Foreskin fibroblast (primary cell): ENCODE measurements at places on chromosomes 7 and 10.

DNA sequence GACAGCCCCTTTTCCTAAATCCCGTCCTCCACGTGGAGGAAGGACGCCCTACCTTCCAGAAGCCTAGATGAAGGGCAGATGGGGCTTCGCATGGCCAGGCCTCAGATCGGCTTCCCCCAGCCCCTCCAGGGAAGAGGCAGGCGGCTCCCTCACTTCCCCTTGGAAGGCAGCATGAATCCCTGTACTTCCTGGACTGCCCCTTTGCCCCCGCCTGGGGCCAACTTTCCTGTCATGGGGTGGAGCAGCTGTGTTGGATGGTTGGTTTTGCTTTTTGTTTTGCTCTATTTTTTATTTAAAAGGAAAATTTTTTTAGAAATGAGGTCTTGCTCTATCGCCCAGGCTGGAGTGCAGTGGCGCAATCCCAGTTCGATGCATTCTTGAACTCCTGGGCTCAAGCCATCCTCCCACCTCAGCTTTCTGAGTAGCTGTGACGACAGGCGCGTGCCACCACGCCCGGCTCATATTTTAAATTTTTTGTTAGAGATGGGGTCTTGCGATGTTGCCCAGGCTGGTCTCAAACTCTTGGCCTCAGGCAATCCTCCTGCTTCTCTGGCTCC lies 27.2 kb downstream of the GTF2IRD1 start:
- DNase-seq: peak; percentile 75

DNA sequence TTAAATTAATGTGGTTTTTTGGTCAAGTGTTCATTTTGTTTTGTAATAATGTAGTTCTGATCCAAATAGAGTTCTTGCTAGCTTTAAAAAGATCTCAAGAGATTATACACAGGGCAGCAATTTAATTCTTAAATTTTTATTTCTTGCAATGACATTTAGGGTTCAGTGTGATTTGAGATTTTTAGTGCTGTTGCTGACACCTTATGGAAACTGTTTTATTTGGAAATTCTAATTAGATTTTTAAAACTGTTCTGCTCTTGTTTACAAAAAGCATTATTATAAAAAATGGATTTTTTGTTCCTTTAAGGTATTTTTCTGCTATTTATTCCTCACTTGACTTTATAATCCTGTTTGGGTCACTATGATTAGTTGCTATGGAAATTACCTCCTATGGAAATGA lies 72.1 kb downstream of the RTKN2 start:
- no peak for DNase-seq

DNA sequence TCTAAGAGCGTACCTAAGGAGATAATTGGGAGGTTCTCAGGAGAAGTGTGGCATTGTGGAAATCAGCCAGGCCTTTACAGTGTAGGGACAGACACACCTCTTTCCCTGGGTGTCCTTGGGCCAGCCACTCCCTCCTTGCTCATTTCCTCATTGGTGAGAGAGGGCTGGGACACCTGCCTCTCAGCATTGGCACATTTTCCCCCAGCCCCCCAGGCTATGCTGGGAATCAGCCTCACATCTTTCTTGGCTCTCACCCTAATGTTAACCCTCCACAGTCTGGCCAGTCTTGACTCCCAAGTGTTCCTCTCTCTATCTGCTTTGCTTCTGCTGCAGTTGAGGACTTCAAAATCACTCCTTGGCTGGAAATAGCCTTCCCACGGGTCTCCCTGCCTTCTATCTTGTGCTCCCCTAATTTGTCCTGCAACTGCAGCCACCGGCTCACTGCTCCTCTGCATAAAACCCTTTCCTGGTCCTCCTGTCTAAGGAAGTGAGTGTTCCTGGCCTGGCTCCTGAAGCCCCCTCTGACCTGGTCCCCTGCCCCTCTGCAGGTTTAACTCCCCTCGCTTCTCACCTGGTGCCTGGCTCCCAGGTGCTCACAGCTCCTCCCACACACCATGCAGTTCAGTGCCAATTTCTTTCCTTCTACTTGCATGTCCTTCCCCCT lies 15.8 kb downstream of the TBXAS1 start:
- no peak for DNase-seq

- no peak for DNase-seq
These were observed 64.2 kb downstream of the AKR1C4 start for GRCh38 chr10:5260828-5261227.

DNA sequence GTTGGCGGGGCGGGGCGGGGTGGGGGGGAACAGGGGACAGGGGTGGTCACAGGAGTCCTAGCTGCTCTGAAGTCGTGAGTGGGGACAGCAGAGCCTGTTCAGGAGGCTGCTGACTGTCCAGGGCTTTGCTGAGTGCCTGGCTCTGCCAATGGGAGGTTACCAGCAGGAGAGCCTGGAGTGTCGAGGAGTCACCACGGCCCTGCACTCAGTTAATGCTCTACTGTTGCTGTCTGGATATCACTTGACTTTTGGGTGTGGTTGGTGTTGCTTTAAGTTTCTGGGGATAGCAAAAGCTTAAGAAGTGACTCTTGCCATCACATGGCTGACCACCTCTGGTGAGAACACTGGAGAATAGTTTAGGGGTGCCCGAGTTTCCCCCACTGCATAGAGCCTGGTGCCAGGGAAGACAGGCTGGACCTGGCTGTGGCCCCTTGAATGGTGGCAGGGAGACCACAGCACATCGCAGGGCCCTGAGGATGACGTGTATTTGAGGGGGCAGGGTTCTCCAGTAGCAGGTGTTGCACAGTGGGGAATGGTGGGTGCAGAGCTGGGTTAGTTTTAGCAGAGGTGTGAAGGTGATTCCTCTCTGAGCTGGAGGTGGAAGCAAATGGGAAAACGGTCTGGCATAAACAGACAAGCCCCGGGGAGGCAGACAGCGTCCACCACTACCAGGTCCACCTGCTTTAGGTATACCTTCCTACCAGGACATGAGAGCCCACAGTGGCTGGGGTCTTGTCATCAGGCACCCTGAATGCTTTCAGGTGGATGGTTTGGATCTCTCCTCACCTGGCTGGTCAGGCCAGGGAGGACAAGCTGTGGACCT lies 54.2 kb upstream of the CAMK2B start:
- peak; percentile 64 for DNase-seq

- DNase-seq: no peak
These were observed 50.0 kb downstream of the FIGNL1 start for GRCh38 chr7:50400114-50400513.

DNA sequence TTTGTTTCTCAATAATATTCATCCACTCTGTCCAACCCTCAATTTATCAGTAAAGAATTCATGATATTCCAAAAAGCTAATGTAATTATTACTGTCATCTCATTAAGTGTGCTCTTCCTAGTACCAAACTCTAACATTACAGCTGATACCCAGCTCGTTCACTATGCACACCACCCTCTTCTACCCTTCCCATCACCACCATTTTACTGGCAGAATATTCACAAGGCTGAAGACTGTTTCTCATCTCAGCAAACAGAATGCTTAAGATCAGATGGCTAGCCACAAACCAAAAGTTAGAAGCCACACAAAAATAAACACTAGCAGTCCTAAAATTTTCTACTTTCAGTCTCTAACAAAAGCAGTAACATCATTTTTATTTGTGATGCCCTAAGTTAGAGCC lies 121.5 kb downstream of the SRPK2 start:
- no peak for DNase-seq

- DNase-seq: no peak
These were observed 15.9 kb downstream of the MIOS start for GRCh38 chr7:7582596-7582995.

DNA sequence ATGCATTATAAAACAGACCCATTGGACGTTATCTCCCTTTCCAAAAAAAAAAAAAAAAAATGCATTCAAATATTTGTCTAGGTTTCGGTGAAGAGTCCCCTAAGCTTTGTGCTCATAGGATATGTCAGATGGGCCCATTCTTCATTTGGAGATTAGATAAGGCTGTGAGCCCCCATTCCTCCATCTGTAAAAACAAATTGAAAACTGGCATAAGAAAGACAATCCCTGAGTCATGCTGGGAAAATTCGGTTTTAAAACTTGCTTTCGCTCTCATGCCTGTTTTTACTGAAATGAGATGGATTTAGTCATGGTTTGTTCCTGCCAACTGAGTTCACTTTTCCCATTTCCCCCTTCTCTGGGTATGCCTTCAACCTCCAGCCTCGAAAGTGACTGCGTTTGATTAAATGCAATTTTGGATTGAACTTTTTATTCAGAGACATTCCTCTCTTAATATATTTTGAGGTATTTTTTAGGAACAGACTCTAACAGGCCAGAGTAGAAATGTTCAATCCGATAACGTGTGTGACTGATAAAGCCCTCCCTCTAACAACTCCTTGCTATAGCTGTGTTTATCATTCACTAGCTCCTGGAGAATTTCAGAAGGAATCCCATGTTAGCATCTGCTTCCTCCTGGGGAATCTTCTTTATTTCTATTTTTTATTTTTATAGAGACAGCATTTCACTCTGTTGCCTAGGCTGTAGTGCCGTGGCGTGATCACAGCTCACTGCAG lies 190.9 kb upstream of the LYZL2 start:
- peak; percentile 92 for DNase-seq

DNA sequence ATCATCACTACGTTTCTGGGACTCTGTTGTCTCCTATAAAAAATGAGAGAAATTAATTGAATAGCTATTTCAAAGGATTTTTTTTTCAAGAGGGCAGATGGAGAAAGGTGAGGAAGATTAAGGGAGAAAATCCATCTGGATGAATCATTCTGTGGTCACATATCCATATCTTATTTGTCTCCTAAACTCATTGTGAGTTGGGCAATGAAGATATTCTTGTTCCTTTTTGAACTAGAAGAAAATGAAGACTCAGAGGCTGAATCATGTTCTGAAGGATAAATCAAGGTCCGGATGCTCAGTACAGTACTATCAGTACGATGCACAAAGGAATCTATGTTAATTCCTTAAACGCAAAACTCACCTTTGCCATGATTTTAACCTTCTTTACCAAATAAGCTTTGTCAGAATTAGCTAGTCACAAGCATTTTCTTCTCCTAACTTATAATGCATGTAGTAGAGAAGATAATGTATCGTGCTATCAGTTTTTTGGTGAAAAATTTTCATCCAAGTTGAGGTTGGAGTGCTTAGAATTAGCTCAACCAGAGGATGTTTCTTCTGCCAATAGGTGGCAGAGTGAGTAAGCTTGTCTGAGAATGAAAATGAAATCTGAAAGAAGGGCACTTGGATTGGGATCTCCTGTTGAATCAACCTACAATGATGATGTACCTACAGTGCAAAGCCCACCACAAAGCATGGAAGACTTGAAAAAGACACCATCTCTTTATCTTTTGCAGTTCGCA lies 446.9 kb downstream of the KIF20B start:
- peak; percentile 14 for DNase-seq

- no peak for DNase-seq
These were observed 673.7 kb downstream of the MAGI2 start for GRCh38 chr7:78779788-78780187.

GRCh38 chr10:13660551-13660920 lies 73.8 kb downstream of the PRPF18 start:
- peak; percentile 45 for DNase-seq

DNA sequence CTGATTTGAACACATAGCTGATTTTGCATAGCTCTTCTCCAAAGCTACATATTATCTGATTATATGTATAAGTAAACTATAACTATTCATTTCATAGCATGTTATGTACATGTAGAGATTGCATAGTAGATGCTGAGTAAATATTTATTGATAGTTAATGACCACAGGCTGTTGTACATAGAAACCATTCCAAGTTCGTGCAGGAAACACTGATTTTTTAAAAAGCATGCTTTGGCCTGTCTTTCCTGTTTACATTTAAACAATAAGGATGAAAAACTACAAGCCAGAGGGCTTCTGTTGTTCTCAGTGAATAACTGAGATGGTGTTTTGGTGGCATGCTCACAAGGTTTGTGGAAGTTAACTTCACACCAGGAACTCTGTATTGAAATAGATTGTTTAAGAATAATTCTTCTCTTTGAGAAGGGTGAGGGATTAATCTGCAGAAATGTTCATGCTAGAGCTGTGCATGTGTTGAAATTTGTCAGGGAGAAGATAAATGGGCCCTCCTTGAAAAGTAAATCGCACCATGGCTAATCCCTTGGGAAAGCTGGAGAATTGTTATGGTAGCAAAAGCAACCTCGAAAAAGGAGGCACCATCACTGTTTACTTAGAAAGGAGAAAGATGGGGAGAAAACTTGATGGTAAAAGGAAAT lies 120.2 kb upstream of the SP8 start:
- no peak for DNase-seq

GRCh38 chr7:108839076-108839475 lies 269.4 kb downstream of the DNAJB9 start:
- DNase-seq: peak; percentile 38

GRCh38 chr10:75165684-75166622 lies 44.6 kb upstream of the VDAC2 start:
- DNase-seq: no peak

- no peak for DNase-seq
These were observed 39.4 kb upstream of the TNS3 start for GRCh38 chr7:47621347-47621746.

GRCh38 chr10:129184196-129184595 lies 282.8 kb upstream of the MGMT start:
- no peak for DNase-seq

DNA sequence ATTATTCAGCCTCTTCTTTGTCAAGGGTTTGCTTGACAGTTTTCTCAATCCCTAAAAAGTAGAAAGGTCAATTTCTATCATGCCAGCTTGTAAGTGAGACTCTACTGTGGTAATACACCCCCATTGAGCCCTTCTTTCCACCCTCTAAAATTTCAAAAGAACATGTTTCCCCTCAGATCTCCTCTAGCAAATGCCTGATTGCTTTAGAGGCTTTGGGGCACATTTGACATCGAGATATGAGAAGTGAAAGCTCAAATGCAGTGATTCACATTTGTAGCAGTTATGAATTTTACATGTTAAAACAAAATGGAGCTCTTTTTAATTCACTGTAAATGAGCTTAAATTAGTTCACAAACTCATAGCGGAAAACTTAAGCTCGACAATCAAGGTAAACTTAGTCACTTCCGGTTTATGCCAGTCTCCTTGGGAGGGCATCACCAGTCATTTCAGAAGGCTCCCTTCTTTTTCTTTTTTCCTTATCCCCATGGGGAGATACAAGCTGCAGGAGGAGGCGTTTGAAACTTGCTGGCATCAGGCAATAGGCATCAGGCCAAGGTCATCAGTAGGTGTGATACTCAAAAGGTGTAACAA lies 55.3 kb upstream of the ADO start:
- DNase-seq: no peak
